ENCODE measurements at places on chromosomes 1 and 21.

GRCh38 chr1:195956845-195957244 lies 651.4 kb downstream of the KCNT2 start:
- DNase-seq: no peak

GRCh38 chr1:169307176-169307575 lies 60.4 kb downstream of the NME7 start:
- DNase-seq: no peak

DNA sequence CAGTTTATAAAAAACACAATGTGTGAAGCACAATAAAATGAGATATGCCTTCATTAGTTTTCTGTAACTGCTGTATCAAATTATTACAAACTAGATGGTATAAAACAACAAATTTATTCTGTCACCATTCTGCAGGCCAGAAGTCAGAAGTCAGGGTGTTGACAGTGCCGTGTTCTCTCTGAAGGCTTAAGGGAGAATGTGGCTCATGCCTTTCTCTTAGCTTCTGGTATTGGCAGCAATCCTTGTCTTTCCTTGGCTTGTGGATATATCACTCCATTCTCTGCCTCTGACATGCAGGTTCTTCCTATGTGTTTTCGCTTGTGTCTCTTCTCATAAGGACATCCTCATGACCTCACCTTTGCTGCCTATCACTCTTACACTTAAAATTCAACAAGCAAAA lies 10.1 kb downstream of the NEK7 start:
- no peak for DNase-seq

DNA sequence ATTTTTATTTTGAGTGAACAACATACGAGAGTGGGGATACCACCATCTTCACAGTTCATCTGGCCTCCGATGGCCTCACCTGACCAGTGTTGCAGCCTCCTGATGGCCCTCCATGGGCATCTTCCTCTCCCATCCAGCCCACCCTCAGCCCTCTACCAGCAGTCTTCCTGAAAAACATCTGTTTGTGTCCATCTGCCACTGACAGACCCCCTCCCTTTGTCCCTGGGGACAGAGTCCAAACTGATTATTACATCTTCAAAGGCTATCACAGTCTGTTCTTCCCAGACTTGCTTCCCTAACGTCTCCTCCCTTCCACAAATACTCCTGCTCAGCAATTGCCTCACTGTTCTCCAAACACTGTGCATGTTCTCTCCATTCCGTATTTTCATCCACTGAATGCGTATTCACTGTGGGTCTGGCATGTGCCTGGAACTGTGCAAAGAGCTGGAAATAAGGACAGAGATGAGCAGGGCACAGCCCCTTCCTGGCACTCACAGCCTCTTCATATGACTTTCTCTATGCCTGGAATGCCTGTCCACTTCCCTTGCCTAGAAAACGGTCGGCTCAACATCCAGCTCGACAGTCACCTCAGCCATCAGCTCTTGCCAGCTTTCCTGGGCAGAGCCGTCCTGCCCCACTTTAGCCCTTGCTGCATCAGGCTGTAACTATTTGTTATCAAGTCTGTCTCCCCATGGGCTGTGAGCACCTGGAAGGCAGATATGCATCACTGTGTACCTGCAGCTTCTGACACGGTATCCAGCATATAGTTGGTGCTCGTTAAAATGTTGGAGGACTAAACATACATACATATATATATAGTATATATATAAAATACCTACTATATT lies 8.3 kb upstream of the ATF3 start:
- no peak for DNase-seq

DNA sequence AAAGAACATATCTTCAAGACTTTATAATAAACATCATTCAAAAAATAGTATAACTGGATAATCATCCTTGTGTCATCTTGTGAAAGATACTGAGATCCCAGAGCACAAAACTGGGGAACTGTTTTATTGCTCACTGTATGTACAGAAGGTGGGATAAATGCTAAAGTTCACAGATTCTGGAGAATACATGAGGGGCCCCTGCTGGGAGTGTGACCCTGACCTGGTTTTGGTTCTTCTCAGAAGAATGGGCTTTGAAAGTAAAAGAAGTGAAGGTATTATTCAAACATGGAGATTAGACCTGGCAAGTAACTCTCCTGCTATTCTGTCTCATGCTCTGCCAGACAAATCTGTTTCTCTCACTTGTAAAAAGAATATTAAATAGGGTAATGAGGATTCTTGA lies 14.5 kb downstream of the WDR26 start:
- DNase-seq: no peak

DNA sequence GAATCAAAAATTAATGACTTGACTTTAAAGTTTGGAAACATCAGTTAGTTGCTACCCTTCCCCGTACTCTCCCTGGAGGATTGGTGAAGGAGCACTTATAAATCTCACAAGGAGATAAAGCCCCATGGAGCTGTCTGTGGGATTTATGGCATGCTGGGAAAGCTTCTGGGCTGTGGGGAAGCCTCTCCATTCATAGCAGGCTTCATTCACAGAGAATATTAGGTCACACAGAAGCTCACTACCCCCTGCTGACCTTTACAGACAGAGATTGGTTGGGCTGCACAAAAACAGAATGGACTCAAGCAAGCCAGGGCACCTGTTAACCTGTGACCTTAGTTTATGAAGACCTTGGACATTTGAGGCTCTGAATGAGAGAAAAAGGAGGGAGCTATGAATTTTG lies 32.1 kb downstream of the RGL1 start:
- DNase-seq: no peak
